ENCODE measurements at places on chromosomes 12 and 14.

DNA sequence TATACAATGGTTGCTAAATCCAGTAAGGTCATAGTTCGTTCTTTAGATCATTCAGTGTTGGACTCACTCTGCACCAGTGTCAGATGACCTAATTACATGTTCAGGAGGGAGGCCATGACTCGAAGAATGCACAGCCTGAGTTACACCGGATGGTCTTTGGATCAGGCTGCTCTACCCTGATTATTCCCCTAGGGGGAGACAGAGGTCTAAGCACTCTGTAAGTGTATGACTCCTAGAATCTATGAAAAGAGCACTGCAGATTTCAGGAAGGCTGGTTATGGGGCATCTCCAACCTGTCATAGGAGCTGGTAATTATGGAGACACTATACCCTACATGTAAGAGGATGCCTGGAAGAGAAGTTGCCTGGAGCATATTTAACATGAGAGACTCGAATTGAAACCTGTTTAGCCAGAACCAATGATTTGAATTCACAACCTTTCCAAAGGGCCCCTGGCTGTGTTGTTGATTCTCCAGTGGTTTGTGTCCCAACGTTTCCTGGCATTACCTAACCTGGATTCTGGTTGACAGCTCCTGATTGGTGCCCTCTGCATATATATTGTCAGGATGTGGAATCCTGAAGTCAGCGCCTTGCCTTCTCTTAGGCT is at the start of gene MUCL1:
MUCL1 (plus strand) TSS at position 584 of the 606 bp plus-strand sequence. CDS start 67 bp downstream, outside the sequence.
- DNase-seq, result peak; percentile 19

GRCh38 chr12:56221232-56221756 is 428 bp downstream of the RNF41 start:
- no peak for DNase-seq

DNA sequence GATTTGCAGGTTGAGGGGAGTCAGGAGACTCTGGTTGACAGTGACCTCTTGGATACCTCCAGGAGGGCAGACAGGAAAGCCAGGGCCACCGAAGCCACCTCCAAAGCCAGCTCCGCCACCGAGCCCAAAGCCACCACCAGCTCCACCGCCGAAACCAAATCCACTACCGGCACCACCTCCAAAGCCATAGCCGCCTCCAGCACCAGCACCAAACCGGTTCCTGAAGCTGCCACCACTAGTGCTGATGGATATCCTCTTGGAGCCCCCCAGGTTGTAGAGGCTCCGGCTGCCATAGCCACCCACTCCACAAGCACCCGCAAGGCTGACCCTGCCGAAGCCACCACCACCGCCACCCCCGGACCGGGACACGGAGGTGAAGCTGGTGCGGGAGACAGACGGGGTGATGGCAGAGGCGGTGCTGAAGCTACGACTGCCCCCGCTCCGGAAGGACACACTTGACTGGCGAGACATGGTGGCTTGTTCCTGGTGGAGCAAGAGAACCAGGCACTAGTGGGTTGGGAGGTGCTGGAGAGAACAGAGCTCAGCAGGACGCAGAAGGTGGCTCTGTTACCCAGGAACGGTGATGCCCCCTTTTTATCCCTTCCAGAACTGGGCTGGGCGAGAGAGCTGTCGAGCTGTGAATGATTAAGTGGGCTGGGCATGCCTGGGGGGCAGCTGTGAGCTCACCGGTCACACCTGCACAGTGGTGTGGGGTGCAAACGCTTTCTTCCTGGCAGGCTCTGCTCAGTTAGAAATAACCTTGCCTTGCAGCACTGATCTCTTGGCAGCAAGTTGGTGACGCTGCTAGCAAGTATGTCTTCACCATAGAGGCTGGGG is at the start of gene KRT5:
KRT5 (minus strand) TSS at position 569 of the 837 bp plus-strand sequence; CDS start at position 471, 98 bp downstream.
- DNase-seq, result no peak

DNA sequence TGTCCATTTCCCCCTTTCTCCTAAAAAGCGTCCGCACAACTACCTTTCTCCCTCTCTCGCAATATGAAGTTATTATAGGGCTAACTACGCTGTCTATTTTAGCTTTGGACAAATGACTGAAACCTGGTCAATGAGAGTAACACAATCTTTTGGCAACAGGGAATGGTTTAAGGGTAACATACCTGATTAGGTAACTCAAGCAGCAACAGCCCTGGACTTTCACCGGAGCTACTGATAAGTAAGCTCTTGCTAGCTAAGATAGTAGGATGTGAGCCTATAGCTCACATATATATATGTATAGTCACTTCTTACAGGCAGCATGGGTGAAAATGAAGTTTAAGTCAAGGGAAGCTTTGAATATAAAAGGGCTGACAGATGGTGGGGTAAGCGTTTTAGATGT is 313.0 kb downstream of the CEP128 start:
- DNase-seq, result no peak

DNA sequence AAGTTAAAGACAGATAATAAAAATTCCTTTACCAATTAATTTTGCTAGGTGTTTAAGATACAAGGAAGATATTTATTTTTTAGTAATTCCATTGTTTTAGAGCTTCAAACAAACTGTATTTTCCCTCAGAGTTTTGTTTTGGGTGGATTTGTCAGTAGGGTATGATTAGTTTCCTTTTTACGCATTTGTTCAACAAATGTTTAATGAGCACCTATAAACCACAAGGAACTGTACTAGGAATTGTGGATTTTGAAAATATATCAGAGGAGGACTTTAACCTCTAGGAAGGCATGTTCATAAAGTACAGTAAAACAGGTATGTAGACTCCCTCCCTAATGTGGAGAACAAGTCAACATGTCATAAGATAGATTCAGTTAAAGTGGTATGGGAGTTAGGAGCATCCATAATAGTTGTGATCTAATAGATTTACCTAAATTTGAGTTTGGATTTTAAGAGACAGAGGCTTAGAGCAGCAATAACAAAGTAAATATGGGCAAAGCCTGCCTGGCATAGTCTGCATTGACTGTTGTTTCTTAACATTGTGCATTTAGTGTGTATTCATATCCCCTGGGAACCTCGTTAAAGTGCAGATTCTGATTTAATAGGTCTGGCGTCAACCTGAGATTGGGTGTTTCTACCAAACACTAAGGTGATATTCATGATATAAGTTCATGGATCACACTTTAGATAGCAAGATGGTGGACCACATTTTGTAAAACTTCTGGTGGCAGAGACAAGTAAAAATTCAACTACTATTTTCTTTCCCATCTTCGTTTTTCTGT is 232.0 kb downstream of the ERC1 start:
- DNase-seq, result no peak

- no peak for DNase-seq
These were observed 589.0 kb downstream of the C12orf50 start for GRCh38 chr12:87439990-87440827.
